ENCODE measurements at places on chromosomes 11 and 22.

- DNase-seq = no peak
These were observed 12.8 kb downstream of the PLAAT4 start for GRCh38 chr11:63549411-63549810.

DNA sequence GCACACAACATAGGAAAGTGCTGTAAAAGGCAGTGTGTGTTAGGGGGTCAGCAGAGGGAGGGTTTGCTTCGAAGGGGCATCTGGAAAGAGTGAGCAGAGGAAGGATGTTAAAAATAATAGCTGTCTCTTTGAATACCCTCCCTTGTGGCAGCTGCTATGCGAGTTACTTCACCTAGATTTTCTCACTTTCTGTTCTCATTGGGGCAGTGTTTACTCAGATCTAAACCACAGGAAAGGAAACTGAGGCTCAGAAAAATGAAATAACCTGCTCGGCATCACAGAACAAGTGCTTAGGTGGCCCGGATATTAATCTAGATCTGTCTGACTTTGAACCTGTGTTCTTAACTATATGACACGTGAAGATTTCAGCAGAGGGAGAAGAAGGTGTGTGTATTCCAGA, 125.3 kb downstream of the C11orf91 start:
- no peak for DNase-seq

DNA sequence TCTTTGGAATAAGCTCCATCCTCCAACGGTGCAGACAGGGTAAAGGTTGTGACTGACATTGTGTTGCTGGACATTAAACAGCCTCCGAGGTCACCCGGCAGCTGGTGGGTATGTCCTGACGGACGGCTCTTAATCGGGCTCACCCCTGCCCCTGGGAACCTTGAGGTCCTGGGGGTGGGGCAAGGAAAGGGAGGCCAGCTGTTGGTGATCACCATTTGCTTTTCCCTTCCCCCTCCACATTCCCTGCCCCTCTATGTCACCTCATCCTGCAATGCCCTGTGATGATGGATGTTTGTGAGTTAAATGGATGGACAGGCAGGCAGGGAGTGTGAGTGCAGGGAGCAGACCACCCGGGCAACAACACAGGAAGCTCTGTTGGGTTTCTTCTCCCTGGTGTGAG, 26.3 kb downstream of the APLNR start:
- no peak for DNase-seq

GRCh38 chr11:22491555-22492225, 133.9 kb downstream of the FANCF start:
- DNase-seq = peak; percentile 55

GRCh38 chr11:69674267-69674885, 777 bp downstream of the LTO1 start:
- DNase-seq = peak; percentile 60

DNA sequence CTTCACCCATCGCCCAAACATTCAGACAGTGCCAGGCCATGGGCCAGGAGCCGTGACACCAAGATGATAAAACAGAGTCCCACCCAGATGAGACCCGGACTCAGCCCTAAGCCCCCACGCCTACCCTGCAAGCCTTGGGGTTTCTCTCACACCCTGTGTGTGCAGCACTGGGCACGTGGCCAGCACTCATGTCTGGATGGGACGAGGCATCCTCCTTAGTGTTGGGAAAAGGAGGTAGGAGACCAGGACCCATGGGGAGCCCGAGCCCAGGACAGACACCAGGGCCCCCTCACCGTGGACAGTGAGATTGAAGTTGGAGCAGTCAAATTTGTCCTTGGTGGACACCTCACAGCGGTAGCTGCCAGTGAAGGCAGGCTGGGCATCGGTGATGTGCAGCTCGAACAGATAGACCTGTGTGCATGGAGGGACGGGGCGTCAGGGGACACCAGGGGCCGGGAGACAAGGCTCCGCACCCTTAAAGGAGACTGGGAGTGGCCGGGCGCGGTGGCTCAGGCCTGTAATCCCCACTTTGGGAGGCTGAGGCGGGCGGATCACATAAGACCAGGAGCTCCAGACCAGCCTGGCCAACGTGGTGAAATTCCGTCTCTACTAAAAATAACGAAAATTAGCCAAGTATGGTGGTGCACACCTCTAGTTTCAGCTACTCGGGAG, 4.2 kb downstream of the MYBPC3 start:
- no peak for DNase-seq

- DNase-seq = peak; percentile 81
These were observed 61.1 kb upstream of the CD44 start for GRCh38 chr11:35077709-35078469.

- DNase-seq = no peak
These were observed 48.0 kb downstream of the IGLL5 start for GRCh38 chr22:22935546-22936157.

GRCh38 chr11:73983741-73984538, 1.3 kb upstream of the UCP2 start:
- DNase-seq = no peak

All from foreskin keratinocyte (primary cell).